Endothelial cell (in vitro differentiated cells): ENCODE measurements at places on chromosomes 6 and 20.

GRCh38 chr6:161290751-161291150, 16.9 kb upstream of the AGPAT4 start:
- DNase-seq, result no peak

GRCh38 chr20:40953416-40953815, 75.2 kb upstream of the TOP1 start:
- DNase-seq, result no peak

GRCh38 chr6:165092881-165093595, 216.4 kb downstream of the C6orf118 start:
- DNase-seq, result no peak

DNA sequence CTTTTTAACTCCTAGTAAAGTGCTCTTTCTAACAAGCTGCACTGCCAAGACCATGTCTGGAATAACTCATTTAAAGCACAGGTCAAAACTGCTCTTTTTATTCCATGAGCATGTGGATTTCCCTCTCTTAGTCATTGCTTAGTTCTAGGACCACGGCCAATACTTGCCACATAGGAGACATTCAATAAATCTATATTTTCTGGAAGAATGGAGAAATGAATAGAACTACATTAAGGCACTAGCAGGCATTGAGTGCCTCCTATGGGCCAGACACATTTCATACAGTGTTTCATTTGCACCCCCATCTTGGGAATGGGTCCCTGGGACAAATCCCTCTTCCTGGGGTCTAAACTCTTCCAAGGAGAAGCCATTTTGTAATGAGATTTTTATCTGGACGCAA, 552.8 kb upstream of the CITED2 start:
- no peak for DNase-seq
